ENCODE measurements at places on chromosomes 3 and 15. TPM values are rescaled to one million over a fixed set of nuclear protein-coding genes. Genes with fewer than 3 reads are reported as not detected.

DNA sequence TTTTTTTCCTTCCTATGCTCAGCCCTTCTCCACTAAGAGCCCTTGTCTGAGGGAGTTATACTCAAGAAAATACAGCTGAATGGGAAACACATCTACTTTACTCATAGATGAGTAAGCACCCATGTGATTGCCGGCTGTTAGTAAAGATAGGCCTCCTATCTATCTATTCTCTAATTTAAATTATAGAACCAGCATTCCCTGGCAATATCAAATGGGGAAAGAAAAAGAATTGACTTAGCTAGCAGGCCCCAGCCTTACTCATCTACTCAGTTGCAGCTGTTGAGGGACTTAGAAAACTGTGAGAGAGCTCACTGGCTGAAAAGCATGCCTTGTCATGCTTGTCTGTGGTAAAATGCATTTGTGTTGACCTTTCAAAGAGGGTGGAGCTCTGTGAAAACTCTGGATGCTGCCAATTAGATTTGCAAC is 116.9 kb upstream of the LRRFIP2 start:
- no peak for DNase-seq

Gene CACNA2D2
- total RNA-seq = 0.61 TPM

- no peak for DNase-seq
Observed at GRCh38 chr15:72593838-72594237, 60.7 kb upstream of the GOLGA6B start.

DNA sequence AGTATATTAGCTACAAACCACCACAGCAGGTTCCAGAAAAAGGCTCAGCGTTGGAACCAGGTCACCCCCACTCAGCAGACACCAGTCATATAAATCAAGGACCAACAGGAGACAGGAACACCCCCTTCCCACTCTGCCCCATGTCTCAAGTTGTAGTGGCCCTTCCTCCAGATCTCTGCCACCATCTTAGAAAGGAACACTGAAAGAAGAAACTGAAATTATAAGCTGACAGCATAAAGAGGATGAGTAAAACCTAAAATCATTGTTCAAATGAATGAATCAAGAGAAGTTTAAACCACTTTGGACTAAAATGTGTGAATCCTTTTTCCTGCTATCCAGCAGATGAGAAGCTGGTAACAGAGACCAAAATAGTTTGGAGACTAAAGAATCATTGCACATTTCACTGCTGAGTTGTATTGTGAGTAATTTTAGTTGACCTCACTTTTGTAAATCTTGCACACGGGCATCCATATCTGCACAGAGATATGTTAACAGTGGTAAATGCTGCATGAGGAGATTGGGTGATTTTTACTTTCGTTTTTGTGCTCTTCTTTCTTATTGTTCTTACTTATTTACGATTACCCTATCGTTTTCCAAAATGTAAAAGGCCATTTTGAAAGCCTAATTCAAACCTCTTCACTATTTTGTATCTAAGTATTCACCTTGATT is 19.8 kb downstream of the CCR3 start:
- no peak for DNase-seq

- DNase-seq = no peak
Observed at GRCh38 chr15:63950911-63951481, 95.3 kb downstream of the DAPK2 start.

Gene FGD5
- 4.4 TPM for total RNA-seq

Gene GABRR3
- total RNA-seq = not detected

GRCh38 chr3:134618478-134619300 is 32.1 kb downstream of the KY start:
- DNase-seq = no peak

DNA sequence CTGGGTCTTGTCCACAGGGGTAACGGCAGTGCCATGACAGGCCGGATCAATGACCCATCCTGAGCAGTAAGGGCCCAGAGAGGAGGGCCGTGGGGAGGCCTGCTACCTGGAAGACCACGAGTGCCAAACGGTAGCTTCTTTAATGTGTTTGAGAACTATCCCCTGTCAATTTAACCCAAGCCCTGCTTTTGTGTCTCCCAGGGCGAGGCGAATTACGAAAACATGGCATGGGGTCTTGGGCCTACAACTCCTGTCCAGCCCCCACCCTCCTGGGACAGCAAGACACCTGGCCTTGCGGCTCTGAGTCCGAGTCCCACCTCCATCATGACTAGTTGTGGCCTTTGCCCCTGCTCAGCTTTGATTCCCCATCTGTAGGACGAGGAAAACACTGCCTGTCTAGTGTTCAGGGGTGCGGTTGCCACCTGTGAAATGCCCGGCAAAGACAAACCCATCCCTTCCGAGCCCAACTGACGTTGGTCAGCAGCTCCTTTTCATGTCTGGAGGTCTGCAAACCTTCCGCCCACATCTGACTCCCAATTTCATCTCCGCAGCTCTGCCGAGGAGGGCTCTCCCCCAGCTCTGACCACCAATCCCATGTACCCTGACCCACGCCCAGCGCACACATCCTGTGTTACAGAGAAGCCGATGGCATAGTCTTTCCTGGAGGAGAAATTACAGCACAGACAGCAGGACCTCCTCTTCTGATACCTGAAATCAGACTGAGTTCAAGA is 28.9 kb upstream of the SNRPA1 start:
- no peak for DNase-seq

Gene SENP5
- 21.4 TPM for total RNA-seq

DNA sequence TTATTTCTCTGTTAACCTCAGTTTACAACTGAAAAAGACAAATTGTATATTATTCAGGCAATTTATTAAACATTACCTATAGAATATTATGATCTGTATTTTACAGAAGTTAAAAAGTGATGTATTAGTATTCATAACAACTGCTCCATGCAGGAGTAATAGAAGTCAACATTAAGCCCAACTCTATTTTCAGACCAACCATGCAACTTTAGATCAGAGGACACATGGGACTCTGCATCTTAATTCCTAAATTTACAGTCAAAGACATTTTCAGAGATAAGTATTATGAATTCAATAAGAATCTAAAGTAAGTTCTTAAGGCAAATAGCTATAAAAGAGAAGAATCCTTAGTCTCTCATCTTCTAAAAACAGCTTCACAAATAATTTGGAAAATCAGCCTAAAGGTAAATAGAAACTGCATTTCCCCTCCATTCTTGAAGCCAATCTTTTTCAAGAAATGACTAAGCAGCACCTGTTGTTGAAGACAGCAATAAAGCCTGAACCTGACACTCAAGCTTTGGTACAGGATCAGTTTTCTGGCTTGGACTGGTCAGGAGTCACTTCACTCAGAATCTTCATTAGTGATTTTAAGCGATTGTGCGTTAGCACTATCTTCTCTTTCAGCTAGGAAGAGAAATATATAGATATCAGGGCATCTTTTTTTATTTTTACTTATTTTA is 23.0 kb downstream of the OIP5 start:
- DNase-seq = peak; percentile 48

GRCh38 chr3:116020495-116020894 is 397.2 kb downstream of the GAP43 start:
- no peak for DNase-seq

- no peak for DNase-seq
Observed at GRCh38 chr3:100522125-100522524, 29.7 kb downstream of the TMEM45A start.

- peak; percentile 41 for DNase-seq
Observed at GRCh38 chr3:112629425-112629824, 11.5 kb downstream of the CCDC80 start.

GRCh38 chr3:169085827-169086226 is 577.7 kb downstream of the MECOM start:
- no peak for DNase-seq

GRCh38 chr3:184570489-184570888 is 8.9 kb downstream of the EPHB3 start:
- no peak for DNase-seq

GRCh38 chr3:136990826-136991225 is 33.0 kb downstream of the IL20RB start:
- no peak for DNase-seq

Gene GYG1
- 359 TPM for total RNA-seq

Gene SPTSSB
- not detected for total RNA-seq

DNA sequence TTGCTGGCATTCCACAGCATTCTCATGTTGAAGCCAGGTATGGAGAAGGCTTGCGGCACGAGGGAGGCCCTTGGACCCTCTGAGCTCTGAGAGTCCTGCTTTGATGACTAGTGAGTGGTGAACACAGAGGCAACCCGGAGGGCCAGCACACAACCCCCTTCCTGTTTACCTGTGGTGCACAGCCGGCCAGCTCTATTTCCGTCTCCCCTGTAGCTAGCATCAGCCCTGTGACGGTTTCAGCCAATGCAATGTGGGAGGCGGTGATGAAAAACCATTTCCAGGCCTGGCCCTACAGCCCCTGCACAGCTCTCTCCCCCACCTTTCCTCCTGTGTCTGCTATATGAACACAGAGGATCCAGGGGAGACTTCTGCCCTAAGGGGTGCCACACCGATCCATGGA is 76.8 kb upstream of the KLHL25 start:
- DNase-seq = no peak

DNA sequence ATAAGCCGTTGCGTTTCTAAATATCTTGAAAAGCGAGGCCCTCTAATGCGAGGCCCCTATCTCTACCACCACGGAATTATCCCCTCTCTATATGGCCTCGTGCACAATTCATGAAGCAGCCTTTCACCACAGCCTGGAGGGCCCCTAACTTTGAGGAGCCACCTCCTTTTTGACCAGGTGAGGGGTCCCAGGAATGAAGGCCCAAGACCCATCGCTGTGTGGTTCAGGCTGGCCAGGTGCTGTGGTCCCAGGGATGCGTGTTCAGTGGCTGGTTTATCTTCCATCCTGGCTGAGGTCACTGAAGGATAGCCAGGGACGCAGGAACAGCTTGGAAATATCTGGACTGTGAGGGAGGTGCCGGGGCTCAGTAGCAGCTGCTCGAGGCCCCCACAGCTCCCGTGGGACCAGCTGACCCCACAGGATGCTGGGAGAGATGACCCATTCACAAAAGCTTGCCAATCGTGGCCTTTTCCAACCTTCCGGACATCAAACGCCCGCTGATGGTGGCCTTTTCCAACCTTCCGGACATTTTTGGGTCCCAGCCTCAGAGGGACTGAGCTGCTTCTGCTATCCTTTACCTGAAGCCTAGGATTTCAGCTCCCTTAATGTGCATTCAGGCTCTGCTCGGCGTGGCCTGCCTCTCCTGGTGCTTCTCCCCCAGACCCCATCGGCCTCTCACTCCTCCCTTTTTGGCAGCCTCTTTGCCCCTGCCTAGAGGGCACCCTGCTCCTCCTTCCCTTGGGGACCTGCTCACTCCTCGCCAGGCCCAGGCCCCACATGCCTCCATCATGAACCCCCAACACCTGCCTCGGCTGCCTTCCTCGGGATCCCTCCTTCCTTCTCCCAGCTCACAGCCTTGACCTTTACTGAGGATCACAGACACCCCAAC is 140.9 kb downstream of the CHSY1 start:
- DNase-seq = no peak

Gene SLC22A13
- total RNA-seq = 0.51 TPM

Gene FSD2
- 6.9 TPM for total RNA-seq

Gene DNAH12
- total RNA-seq = not detected

DNA sequence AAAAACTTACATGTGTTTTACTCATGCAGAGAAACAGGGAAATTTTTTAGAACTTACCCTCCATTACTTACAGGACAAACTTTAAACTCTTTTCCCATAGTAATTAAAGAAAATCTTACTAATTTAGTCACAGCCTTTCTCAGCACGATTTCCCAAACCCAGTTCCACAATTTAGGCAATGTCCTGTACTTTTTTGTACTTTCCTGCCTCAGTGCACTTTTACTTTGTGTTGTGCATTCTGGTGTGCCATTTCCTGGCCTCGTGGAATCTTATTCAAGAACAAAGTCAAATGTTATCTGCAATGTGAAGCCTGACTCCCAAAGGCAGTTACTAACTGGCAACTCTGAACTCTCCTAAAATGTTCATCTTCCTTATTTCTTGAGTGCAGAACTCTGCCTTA is 1.9 kb downstream of the SLC33A1 start:
- DNase-seq = no peak

GRCh38 chr15:41438206-41438605 is 21.3 kb downstream of the RTF1 start:
- DNase-seq = no peak

Gene CADPS
- total RNA-seq = not detected

Gene IGSF11
- total RNA-seq = 9.1 TPM

- DNase-seq = no peak
Observed at GRCh38 chr3:60076331-60076730, 1026.5 kb upstream of the CFAP20DC start.

DNA sequence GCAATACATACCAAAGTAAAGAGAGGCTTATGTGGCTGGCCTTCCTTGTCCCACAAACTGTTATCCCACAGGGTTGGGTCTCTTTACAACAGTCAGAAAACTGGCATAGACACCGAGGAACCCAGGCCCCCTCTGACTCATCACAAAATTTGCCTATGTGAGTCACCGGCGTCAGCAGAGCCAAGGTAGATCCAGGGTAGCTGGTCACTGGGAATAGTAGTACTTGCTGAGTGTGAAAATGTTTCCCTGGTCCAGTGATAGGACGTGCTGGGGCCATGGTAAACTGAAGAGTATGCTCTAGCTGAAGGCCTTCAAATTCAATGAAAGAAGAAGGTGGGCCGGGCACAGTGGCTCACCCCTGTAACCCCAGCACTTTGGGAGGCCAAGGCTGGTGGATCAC is 27.1 kb upstream of the SKIL start:
- DNase-seq = no peak

Gene SLC2A2
- total RNA-seq = 0.51 TPM

DNA sequence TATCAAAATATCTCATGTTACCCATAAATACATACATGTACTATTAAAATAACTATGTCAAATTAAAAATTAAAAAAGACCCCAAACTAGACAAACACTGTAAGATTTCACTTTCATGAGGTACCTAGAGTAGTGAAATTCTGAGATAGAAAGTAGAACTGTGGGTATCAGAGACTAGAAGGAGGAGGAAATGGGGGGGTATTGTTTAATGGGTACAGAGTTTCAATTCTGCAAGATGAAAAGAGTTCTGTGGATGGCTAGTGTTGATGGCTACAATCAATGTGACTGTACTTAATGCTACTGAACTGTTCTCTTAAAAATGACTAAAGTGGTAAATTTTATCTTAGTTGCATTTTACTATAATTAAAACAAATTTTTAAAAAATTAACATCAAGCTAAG is 36.6 kb downstream of the RFX7 start:
- no peak for DNase-seq

- no peak for DNase-seq
Observed at GRCh38 chr15:70053001-70053715, 44.6 kb downstream of the TLE3 start.

GRCh38 chr3:74048699-74049098 is 424.0 kb upstream of the PDZRN3 start:
- no peak for DNase-seq

- no peak for DNase-seq
Observed at GRCh38 chr3:153680526-153680925, 440.7 kb upstream of the ARHGEF26 start.

GRCh38 chr3:78875436-78875835 is 892.4 kb downstream of the ROBO1 start:
- no peak for DNase-seq

DNA sequence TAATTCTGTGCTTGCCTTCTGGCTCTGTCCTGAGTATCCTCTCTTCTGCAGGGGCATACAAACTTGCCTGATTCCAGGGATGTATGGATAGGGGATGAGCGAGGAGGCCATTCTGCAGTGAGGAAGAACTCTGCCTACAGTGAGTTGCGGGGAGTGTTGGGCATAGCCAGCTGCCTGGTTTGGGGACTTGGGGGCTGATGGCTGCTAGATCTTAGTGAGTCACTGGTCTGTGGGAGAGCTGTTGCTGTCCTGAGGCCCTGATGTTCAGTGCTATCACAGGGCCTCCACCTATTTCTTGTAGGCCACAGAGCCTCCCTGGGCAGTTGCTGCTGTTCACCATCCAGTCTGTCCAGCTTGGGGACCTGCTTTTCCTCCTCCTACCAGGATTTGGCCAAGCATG is 20.3 kb downstream of the CDAN1 start:
- DNase-seq = no peak
